HEK293T (cell line): ENCODE measurements at places on chromosomes 13 and 19.

DNA sequence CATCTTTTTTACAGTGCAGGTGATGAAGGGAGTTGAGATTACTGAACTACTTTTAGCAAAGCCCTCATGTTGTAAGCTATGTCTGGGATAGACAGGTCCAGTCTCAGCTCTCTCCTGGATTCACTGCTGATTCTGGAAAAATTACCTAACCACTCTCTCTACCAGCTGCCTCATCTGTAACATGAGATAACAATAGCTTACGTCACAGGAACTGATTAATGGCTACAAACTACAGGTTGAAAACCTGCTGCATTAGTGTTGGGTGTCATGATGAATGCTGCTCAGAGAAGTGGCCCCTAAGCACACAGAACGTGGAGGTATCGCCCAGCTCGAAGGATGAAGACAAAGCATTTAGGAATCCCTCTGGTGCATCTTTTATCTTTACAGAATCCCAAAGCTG is 277.8 kb downstream of the ABCC4 start:
- no peak for DNase-seq

- DNase-seq, result peak; percentile 40
These were observed 60.6 kb downstream of the NDFIP2 start for GRCh38 chr13:79541426-79542049.

- DNase-seq, result no peak
These were observed 8.7 kb downstream of the NAPSA start for GRCh38 chr19:50356691-50357177.

- no peak for DNase-seq
These were observed 916.4 kb downstream of the UQCRFS1 start for GRCh38 chr19:28296506-28296905.

GRCh38 chr19:37007587-37008220 is 70.5 kb upstream of the ZNF420 start:
- no peak for DNase-seq
